Small intestine (tissue), 16 donors: ENCODE measurements at places on chromosomes 2 and 18. TPM values are rescaled to one million over a fixed set of nuclear protein-coding genes. Genes with fewer than 3 reads are reported as not detected.

- DNase-seq, result no peak
Measured at GRCh38 chr2:195124391-195125079, 532.5 kb upstream of the SLC39A10 start.

DNA sequence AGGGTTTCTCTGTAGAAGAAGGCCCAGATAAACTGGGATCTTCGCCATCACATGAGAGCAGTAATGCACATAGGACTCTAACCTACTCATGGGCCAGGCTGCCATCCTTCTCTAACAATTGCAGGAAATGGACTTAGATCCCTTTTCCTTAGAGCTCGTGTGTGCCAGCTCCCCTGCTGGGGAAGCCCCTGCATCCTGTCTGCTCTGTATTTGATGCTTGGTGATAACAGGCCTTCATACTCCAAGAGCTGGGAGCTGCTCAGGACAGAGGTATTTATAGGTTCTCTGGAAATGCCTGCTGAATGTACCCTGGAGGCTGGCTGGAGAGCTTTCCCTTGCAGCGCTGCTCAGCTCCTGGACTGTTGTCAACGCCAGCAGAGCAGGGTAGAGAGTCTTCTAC lies 249.6 kb downstream of the MTX2 start:
- DNase-seq, result no peak

DNA sequence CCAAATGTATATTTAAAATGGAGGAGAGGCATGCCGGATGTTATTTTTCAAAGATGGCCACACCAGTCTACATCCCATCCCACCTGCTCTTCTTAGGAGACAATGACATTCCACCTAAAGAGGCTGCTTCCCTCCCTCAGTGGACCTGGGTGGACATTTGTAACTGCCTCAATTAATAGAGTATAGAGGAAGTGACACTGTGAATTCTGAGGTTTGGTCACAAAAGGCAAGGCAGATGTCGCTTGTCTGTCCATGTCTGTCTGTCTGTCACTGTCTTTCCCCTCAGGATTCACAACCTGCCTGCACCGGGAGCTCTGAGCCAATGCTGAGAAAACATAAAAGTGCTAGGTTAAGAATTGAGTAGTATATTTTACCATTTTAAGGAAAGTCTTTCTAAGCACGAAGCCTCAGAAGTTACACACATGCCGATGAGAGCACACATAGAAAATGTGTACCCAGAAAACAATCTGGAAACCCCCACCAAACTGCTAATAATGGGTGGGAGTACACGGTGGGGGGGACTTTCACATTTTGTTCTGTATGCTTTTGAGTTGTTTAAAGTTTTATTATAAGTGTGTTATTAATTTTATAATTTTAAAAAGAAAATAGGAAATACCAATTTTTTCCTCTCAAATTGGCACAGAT lies 21.0 kb downstream of the MIB1 start:
- no peak for DNase-seq

GRCh38 chr2:217845301-217845700 lies 157.5 kb downstream of the TNS1 start:
- DNase-seq, result no peak

The LCLAT1 gene
- polyA plus RNA-seq, result 18.3 TPM
